Hypothalamus (tissue), 51 donors: ENCODE measurements at places on chromosomes 12 and 14.

DNA sequence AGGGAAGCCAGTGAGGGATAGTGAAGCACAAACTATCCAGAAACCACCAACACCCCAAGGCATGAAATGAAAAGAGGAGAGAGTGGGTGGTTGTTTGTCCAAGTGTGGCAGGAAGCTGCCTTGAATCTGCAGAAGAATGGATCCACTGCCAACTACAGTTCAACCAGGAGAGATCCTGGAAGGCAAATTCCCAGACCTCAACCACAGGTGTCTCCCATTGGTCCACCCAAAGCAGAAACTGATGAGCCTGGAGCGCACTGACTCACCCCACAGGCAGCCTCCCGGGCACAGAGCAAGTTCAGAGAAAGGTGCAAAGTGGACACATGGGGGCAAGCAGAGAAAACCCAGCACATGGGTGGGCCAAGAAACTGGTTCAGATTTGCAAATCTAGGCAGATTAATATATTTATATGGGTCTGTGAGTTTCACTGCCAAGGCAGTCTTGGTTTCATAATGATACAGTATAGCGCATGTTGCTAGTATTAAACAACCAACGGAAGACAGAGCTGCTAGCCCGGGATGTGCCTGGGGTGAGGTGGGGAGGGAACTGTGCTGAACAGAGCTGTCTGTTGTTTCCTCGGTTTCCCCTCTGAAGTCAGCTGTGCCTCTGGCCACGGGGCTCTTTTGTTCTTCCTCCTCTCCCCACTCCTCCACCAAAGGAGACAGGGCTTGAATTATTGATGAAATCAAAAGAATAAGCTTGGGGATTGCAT is 416.2 kb upstream of the CCDC196 start:
- DNase-seq: no peak

- DNase-seq: no peak
These were observed 2.1 kb downstream of the BIN2 start for GRCh38 chr12:51321882-51322281.

DNA sequence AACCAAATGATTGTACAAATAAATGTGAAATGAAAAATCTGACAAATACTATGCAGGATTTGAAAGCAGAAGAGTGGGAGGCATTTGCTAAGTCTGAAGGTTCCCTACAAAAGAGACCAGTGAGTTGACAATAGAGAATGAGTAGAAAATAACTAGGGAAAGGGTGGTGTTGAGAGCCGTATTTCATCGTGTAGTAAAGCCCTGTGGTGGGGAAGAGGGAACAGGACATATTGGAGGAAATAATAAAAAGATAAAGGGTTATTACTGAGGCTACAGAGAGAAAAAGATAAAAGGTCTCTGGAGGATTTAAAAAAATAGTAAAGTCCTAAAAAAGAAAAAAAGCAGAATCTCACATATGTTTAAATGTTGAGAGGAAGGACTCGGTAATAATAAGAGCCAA is 268.8 kb downstream of the DUSP6 start:
- no peak for DNase-seq

DNA sequence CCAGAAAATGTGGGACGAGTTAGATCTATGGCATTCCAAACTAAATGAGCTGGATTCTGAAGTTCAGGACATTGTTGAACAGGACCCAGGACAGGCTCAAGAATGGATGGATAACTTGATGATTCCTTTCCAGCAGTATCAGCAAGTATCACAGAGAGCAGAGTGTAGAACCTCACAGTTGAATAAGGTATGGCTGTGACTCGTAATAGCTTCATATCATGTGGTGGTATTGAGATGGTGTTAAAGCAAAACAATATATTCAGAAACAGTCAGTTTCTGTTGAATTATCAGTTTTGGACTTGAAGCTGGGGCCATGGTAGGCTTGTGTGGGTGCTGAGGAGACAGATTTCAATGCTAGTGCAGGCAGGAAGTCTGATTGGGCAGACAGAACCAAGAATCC is 213.7 kb downstream of the ESR2 start:
- DNase-seq: no peak

DNA sequence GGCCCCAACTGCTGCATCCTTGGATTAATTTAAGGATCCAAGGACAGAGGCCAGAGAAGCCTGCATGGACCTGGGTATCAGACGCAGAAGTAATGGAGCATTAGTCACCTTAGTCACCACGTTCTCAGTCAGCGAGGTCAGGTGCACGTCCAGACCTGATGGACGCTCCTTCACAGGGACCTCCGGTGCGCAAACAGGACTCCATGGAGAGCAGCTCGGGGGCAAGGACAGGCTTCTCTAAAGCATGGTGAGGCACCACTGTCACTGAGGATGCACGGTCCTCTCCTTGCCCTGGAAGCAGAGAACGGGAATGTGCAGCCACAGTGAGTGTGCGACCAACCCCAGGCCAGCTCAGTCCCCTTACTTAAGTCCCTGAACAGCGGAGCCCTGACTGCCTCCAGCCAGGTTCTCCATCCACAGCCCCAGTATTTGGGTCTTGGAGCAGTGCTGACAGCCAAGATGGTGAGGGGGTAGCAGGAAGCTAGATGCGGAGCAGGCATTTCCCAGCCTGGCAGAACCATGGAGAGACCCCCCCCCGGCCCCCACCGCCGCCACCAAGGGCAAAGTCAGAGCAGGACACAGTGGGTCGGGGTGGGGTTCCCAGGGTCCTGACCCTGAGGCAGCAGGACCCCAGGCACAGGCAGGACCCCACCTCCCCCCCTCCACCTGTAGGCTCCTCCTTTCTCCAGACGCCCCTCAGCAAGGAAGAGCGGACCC is 253.4 kb upstream of the SFSWAP start:
- DNase-seq: no peak

GRCh38 chr12:46439793-46440511 is 67.4 kb upstream of the SLC38A2 start:
- no peak for DNase-seq

DNA sequence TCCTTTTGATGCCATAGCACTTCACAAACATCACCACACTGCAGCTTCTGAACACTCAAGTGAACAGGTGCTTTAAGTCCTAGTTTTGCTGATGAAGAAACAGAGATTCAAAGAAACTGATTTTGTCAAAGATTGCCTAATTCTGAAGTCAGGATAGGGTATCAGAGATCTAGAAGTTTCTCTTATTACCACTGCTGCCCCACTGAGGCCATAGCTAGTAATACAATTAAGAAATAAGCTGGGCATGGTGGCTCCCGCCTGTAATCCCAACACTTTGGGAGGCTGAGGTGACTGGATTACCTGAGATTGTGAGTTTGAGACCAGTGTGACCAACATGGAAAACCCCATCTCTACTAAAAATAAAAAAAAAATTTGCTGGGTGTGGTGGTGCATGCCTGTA is 458.3 kb upstream of the SEL1L start:
- DNase-seq: no peak

DNA sequence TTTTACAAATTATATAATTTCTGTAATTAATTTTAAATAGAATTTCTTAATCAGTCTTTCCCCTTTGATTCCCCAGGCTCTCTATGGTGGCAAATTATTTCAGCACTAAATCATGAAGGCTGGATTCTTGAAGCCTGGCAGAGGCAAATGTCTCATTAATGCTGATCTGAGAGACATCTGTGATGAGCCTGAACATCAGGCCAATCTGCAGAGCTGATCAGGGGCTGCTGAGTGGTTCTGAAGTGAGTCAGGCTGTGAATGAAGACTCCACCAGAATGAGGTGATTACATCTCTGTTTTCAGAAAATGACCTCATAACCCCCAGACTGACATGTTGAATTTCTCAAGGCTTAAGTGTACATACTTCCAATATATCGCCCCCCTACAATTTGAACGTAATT is 124.2 kb upstream of the MIS18BP1 start:
- no peak for DNase-seq

DNA sequence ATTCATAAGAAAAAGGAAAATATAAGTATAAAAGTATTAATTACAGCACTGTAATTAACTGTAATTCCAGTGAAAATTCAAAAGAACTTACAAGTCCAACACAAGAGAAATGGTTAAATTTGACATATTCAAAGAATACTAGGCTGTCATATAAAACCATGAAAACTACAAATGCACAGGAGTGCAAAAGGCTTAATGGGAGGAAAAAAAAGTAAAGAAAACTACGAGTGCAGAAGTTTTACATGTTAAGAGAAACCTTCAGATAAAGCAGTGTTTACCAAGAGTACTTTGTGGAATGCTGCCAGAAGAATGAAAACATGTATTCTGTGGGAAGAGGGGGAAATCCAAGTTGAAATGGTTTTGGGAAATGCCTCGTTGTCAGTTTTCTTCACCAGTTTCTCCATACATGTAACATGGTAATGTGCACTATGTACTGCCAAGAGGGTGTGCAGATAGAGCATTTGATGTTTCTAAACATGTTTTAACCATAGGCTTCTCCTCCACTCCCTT is 9.1 kb downstream of the HEATR5A start:
- no peak for DNase-seq

GRCh38 chr14:63288853-63289252 is 29.9 kb downstream of the GPHB5 start:
- DNase-seq: no peak

- DNase-seq: no peak
These were observed 32.4 kb upstream of the CD69 start for GRCh38 chr12:9792961-9793617.

DNA sequence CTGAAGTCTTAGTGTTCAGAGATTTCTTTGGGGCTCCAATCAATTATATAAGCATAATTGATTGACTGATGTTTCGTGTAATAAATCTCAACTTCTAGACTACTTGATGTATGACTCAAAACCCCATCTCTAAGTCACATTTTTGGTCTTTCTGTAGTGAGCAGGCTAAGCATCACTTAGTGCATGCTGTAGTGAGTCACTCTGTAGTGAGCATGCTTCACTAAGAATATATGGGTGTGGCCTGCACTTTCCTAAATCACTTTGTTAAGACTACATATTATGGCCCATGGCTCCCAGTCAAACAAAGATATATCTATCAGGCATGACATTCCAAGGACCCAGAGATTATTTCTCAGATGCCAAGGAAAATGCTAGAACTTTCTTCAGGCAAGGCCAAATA is 909.4 kb upstream of the LRFN5 start:
- DNase-seq: no peak

GRCh38 chr12:128312661-128313060 is 45.7 kb downstream of the TMEM132C start:
- DNase-seq: no peak

GRCh38 chr14:101875727-101876554 is 88.4 kb upstream of the DYNC1H1 start:
- no peak for DNase-seq

GRCh38 chr14:77140359-77141213 is 1.0 kb downstream of the ZDHHC22 start:
- DNase-seq: no peak

GRCh38 chr14:60736494-60736893 is 1.9 kb downstream of the MNAT1 start:
- no peak for DNase-seq

- no peak for DNase-seq
These were observed 184.4 kb downstream of the TMEM132D start for GRCh38 chr12:129719416-129719815.

- no peak for DNase-seq
These were observed 21.1 kb downstream of the TMBIM6 start for GRCh38 chr12:49762468-49762847.

- no peak for DNase-seq
These were observed 52.1 kb downstream of the IRF2BPL start for GRCh38 chr14:76976240-76977005.

GRCh38 chr12:52197371-52198231 is 5.8 kb upstream of the KRT80 start:
- DNase-seq: no peak

GRCh38 chr12:70885956-70886355 is 34.6 kb downstream of the PTPRR start:
- DNase-seq: no peak

DNA sequence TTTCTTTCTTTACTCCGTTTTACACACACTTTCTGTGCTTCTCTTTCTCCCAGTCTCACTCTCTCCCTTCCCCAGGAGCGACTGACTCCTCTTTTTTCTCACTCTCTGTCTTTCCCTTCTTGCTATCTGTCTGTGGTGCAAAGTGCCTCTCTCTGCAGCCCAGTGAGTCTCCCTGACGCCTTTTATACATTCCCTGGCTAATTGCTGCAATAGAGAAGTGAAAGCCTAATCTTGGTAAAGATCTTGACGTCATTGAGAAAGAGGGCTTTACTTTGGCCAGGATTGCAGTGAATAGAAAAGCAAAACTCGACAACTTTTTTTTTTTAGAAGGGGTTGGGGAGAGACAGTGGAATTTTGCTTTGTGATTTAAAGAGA is 706 bp upstream of the DIO2 start:
- DNase-seq: no peak

GRCh38 chr12:38555620-38556591 is 239.3 kb downstream of the ALG10B start:
- DNase-seq: no peak

- no peak for DNase-seq
These were observed 26.5 kb upstream of the TTC7B start for GRCh38 chr14:90842726-90843125.

DNA sequence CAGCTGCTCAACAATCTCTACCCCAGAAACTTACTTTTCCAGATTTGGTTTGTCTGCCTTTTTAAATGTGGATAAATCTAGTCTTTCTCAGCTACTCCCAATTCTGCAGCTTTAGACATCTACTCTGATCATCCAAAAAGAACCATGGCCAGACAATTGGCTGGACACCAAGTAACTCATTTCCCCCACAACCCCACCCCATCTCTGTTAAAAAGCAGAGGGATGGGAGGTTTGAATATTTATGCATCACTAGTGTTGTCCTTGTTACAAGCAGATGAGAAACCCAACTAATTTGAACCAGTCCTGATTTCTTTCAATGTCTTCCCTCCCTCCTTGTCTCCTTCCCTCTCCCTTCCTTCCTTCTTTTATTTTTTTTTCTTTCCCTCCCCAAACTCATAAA is 391.9 kb downstream of the GALC start:
- DNase-seq: no peak

- DNase-seq: no peak
These were observed 4.5 kb downstream of the ABCB9 start for GRCh38 chr12:122961531-122962329.

DNA sequence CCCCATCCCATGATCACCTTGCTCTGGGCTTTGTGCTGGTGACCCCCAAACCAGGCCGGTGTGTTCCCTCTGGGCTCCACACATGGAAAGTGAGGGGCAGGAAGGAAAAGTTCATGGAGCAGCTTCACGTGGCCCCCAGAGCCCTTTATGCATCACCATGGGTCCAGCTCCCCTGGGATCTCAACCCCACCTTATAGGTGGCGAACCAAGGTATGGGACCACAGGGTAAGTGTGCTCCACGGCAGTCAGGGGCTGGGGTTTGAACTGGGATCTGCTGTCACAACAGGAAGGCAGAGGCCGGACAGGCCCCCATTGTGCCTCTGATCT is 7.4 kb upstream of the BEGAIN start:
- no peak for DNase-seq
